SK-N-SH (cell line): ENCODE measurements at places on chromosomes 4 and X. TPM values are rescaled to one million over a fixed set of nuclear protein-coding genes. Genes with fewer than 3 reads are reported as not detected.

- H3K4me1 ChIP-seq = no peaks in the 10 kb centered on the region
- no peak overlapping the region for H3K4me3 ChIP-seq
- H3K27ac ChIP-seq = no peak overlapping the region
- no peaks in the 10 kb centered on the region for H3K27me3 ChIP-seq
- H3K36me3 ChIP-seq = no peaks in the 10 kb centered on the region
- DNase-seq = no peak
Measured at GRCh38 chrX:6759655-6760375, 224.9 kb upstream of the VCX3A start.

DNA sequence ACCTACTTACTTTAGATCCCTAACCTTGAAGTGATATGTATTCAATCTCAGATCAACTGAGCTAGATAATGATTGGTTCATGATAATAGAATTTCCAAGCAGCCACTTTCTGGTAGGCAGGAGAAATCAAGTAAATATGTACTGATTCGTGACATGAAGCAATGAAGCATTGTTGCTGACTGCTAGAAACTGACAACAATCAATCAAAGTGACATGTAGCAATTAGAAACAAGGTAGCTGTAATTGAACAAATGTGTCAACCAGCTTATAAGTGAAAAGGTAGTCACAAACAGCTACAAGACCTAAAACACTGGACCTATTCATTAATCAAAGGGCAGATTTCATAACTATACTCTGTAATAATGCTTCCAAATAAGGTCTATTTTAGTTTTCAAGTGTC lies 62.4 kb downstream of the PABPC4L start:
- H3K27me3 ChIP-seq = no peaks in the 10 kb centered on the region
- no peak overlapping the region for H3K27ac ChIP-seq
- no peak overlapping the region for H3K4me3 ChIP-seq
- H3K4me1 ChIP-seq = no peaks in the 10 kb centered on the region

DNA sequence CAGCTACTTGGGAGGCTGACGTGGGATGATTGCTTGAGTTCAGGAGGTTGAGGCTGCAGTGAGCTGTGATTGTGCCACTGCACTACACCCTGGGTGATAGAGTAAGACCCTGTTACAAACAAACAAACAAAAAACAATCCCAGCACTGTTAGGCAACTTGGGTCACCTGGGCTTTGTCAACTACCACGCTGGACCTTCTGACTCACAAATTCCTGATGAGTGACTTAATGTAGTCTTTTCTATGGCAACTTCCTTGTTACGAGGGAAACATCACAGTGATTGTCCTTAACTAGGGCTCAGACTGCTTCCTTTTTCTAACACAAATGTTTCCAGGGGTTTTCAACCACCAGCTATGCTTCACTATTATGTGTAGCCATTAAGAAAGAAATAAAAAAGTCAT lies 128.8 kb upstream of the GPC4 start:
- H3K27me3 ChIP-seq = no peaks in the 10 kb centered on the region
- no peak overlapping the region for H3K4me3 ChIP-seq
- no peaks in the 10 kb centered on the region for H3K4me1 ChIP-seq
- H3K36me3 ChIP-seq = no peaks in the 10 kb centered on the region
- no peak overlapping the region for H3K27ac ChIP-seq
- no peak for DNase-seq

CASP6 gene
- polyA plus RNA-seq = 30.2 and 55.3 TPM in 2 replicates

PAGE5 gene
- 5.1 and 7.1 TPM in 2 replicates for polyA plus RNA-seq

GRCh38 chr4:48449151-48449550 lies 34.0 kb upstream of the SLC10A4 start:
- no peaks in the 10 kb centered on the region for H3K36me3 ChIP-seq
- H3K27ac ChIP-seq = no peak overlapping the region
- H3K4me1 ChIP-seq = no peaks in the 10 kb centered on the region
- H3K27me3 ChIP-seq = no peaks in the 10 kb centered on the region
- DNase-seq = no peak

GRCh38 chr4:148211533-148211932 lies 230.7 kb downstream of the NR3C2 start:
- no peak for DNase-seq
- H3K27me3 ChIP-seq = no peaks in the 10 kb centered on the region
- no peaks in the 10 kb centered on the region for H3K36me3 ChIP-seq
- H3K4me3 ChIP-seq = no peak overlapping the region
- H3K27ac ChIP-seq = no peak overlapping the region
